ENCODE measurements at places on chromosomes 7 and 10.

DNA sequence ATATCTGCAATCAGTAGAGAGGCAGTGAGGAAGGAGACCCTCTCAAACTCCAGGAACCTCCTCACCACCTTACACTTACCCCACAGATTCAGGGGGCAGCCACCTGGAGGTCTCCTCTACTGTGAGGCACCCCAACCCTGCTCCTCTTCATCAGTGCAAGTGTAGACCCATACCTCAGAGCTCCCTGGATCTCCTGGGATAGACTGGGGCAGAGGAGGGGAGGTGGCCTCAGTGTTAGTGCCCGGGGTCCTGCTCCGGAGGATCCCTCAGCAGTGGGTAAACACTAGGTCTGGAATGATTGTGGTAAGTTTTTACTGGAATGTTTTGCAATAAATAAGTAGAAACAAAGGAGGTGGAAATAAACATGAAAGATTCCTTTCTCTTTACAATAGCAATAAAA is 31.1 kb downstream of the ANTXRL start:
- DNase-seq, result no peak

DNA sequence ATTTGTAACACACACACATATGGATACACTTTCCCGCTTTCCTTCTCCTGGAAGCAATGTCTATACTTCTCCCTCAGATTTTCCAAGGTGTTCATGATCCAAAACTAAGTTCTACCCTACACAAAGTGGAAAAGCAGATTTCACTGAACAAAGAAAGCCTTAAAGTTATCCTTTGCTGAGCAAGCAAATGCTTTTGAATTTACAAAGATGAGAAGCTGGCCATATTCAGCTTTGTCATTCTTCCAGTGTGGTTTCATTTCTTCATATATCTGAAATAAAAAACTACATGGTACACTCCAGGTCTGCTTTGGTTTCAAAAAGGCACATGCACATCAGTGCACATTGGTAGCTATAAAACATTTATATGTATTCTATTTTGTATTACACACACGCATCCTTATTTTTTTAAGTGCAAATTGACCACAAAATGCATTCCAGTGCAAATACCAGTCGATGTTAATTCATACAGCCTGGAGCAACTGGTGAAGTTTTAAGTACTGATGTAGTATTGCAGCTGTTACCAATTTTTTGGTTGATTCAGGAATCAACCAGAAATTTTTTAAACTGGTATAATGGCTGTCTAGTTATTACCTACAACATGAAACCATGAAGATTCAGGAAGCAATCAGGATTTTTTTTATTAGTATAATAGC is 65.5 kb upstream of the SRPK2 start:
- no peak for DNase-seq

DNA sequence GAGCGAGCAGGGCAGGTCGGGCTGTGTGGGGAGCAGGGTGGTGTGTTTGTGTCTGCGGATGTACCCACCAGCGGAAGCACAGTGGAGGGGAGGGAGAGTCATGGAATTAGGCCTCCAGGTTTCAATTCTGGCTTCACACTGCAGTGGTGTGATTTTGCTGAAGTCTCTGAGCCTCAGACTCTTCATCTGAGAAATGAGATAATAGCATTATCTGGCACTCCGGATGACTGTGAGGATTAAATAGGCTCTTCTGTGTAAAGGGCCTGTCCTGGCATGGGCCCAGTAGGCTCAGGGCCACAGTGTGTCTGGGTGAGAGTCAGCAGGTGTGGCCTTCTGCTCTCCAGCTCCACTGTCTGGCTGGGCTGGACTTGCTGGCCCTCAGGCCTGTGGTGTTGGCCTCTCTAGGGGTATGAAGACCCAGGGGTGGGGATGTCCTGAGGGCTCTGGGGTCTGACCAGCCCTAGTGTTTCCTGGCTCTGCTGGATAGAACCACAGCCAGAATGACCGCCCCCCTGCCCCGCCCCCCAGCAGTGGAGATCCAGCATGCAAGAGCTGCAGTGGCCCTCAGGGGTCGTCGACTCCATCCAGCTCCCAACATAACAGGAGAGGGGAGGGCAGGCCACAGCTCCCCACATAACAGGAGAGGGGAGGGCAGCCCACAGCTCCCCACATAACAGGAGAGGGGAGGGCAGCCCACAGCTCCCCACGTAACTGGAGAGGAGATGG is 178.6 kb downstream of the RPS24 start:
- DNase-seq, result no peak

- DNase-seq, result no peak
These were observed 37.1 kb downstream of the SNX10 start for GRCh38 chr7:26328498-26329390.

GRCh38 chr10:67790534-67791408 is 47.2 kb downstream of the DNAJC12 start:
- no peak for DNase-seq

GRCh38 chr7:142873281-142873784 is 12.2 kb downstream of the TRPV6 start:
- DNase-seq, result no peak

DNA sequence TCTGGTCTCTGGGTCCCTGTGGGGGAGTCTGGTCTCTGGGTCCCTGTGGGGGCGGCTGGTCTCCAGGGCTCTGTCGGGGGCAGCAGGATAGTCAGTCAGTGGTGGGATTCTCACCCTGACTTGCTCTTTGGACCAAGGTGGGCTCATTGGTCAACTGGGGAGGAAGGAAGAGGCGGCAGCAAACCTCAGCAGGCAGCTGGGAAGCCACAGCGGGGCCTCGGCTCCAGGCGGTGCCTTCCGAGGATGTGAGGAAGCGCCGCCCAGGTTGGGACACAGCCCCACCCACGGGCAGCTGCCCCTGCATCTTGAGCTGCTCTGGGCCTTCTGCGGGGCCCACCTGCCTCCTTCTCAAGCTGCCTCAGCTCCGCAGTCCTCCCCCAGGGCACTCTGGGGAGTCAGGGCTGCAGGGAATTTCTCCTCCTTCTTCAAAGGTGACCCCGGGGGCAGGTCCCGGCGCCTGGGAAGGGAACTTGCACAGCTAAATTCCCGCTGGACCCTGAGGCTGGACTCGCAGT is 20.4 kb upstream of the KNDC1 start:
- DNase-seq, result no peak

- no peak for DNase-seq
These were observed 1.9 kb downstream of the MIOS start for GRCh38 chr7:7568553-7568952.

DNA sequence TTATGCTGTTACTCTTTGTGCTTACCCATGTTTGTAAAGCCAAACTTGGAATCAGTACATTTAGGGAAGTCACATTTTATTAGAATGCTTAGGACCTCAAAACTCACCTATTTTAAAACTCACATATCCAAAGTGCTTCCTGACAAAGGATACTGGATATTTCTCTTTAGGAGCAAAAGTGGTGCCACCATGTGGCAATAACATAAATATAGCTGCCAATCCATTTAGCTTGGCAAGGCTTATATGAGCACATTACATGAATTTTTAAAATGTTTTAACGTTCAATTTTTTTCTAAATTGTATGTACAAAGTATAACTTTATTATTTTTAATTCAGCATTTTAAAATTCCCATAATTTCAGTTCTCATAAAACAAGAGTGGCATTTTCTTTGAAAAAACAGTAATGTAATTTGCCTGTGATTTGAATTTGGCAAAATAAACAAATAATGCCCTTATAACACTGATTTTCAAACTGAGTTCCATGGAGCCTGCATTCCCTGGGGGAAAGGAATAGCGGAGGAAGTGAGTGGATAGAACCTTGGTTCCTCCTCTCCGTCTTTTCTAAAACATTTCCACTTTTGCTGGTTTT is 75.4 kb downstream of the HDAC9 start:
- DNase-seq, result peak; percentile 30

GRCh38 chr10:102379383-102379782 is 16.1 kb upstream of the NFKB2 start:
- DNase-seq, result no peak
